GM12878 (cell line): ENCODE measurements at places on chromosomes 2 and 18.

GRCh38 chr18:34242739-34243138 lies 18.0 kb upstream of the NOL4 start:
- no peak for DNase-seq

GRCh38 chr2:185738679-185739472 lies at the start of gene FSIP2:
FSIP2 (plus strand) TSS chr2:185738804; CDS start chr2:185738895, 91 bp downstream.
- DNase-seq, result no peak

- no peak for DNase-seq
Observed at GRCh38 chr2:229196448-229196847, 74.6 kb downstream of the PID1 start.

- no peak for DNase-seq
Observed at GRCh38 chr18:3044931-3045698, 32.2 kb upstream of the LPIN2 start.

DNA sequence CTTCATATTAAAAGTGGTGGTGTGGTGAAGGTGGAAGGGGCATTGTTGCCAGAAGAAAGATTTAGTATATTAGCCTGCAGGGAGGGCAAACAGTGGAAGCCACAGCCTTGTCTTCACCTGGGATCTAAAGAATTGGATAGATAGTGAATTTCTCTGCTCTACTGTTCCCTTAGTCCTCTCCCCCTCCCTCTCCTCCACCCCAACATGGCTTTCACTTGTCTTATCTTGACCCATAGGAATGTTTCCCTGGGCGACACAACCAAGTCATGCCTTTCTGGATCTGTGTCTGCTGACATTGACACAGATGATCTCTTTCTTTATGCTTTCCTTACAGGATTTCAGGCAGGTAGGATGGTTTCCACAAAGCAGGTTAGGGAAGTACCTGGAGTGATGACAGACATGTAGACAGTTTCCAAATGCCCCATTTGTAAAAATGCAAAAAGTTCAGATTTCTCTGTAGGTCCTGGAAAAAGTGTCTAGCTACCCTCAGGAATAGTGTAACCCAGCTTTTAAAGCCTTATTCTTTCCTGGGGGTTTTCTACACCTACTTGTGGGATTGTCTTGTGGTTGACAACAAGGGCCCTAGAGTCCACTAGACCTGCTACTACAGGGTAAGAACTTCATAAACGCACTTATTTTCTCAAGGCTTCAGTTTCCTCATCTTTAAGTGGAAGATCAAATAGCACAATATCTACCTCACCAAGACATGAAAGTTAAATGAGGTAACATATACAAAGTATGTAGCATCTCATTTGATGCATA lies 184.2 kb upstream of the SP5 start:
- DNase-seq, result no peak

GRCh38 chr2:101986376-101986775 lies 5.4 kb upstream of the IL1R2 start:
- DNase-seq, result no peak

GRCh38 chr2:61165946-61166345 lies 4.0 kb downstream of the C2orf74 start:
- DNase-seq, result no peak

DNA sequence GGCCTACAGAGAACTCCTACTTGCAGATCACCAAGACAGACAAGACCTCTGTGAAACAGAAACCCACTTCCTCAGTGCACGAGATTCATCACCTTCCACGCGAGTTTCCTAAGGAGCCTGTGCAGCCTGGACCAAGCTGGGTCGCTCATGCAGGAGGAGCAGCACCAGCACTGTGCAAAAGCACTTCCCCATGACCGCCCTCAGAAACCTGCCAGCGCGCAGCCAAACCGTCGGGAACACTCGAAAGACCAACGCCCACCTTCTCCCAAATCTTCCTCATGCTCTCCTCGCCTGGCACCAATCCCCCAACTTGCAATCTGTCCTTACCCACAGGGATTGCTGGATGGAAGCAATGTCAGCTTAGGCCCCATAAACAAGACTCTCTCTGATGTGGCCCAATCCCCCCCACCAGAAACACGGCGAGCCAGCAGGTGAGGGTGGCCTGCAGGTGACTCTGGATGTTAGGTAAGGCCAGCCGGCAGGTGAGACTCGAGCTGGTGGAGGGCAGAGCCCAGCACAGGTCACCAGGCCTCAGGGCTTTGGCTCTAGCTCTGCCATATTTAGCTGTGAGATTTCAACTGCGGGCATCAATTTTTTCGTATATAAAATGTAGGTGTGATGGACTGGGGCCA lies 69.4 kb downstream of the PXDN start:
- no peak for DNase-seq

DNA sequence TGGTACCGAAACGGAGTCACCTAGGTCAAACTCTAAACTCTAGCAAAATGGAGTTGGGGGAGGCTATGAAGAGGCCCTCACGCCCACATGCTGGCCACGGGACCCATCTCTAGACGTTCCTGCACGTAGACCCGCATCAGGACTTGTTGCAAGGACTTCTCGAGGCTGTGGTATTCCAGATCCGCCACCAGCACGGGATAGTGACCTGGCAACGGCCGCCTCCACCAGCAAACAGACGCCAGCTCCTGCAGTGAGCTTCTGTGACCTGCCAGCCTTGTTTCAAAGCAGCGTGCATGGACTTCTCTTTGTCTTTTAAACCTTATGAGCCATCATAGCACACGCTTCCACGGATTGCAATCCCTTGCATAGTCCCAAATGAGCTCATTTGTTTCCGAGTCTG lies 40.3 kb upstream of the RALBP1 start:
- no peak for DNase-seq

DNA sequence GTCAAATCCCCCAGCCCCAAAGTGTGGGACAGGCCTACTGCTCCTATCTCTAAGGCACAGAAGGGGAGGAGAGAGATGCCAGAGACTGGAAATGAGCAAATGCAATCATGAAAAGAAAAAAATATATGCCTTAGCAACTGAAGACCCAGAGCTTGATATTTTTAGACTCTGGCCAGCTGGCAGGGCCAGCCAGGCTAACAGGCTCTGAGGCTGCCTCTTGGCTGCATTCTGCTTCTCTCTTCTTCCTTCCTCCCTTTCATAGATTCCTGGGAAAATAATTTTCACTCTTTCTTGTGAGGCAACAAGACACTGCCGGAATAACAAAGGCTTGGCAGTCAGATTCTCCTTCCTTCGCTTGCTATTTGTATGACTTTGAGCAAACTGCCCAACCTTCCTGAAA lies 209.1 kb downstream of the RAD51AP2 start:
- DNase-seq, result no peak

DNA sequence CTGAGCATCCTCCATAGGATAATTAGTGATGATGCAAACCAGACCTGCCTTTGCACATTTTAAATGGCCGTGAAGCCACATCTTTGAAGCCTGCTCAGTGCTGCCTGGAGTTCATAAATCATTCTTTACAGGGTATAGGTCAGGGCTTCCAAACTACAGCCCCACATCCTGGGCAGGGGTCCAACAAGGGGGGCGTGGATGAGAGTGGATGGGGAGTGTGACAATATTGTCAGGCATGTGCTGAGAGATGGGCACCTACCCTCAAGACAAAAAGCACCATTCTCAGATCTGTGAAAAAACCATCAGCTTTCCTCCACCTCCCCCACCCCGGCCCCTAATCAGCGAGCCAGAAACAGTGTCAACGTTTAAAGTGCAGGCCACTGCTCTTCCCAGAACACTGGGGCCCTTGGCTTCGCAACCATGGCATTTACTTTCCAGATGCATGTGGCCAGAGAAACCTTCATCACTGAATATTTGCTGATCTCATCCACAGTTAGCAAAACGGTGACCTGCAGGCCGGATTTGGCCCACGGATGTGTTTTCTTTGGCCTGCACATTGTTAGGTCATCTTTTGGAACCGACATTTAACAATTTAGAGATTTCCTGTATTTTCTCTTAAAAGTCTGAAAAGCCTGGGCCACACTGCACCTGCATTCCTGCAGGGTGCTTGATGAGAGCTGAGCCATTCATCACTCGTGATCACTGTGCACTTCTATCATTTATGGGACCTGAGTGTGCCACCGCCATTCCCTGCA lies 130.7 kb downstream of the ANKRD44 start:
- DNase-seq, result no peak

GRCh38 chr2:149141046-149141445 lies 102.5 kb downstream of the LYPD6B start:
- no peak for DNase-seq

- DNase-seq, result no peak
Observed at GRCh38 chr2:200306931-200307723, 634 bp downstream of the SPATS2L start.

GRCh38 chr2:227460833-227461232 lies 11.1 kb upstream of the AGFG1 start:
- DNase-seq, result no peak

DNA sequence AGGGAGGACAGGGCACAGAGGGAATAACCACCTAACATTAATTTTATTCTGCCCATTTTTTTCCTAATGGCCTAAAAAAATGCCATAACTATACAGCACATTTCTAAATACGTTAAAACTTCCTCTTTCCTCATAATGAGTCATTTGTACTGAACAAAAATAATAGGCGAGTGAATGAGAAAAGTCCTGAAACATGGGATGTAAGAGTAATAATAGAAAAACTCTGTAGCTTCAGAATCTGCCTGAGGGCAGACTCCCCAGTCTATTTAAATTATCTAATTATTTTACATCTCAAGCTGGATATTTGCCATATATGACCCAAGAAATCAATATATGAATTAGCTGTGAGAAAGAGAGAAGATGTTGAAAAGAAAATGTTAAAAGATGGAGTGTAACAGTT lies 285.1 kb downstream of the TMX3 start:
- no peak for DNase-seq

- DNase-seq, result no peak
Observed at GRCh38 chr2:100071335-100072043, 70.9 kb downstream of the AFF3 start.

GRCh38 chr2:236916181-236916580 lies 169.5 kb upstream of the COPS8 start:
- no peak for DNase-seq

- DNase-seq, result no peak
Observed at GRCh38 chr2:233048569-233049193, 11.5 kb upstream of the INPP5D start.

DNA sequence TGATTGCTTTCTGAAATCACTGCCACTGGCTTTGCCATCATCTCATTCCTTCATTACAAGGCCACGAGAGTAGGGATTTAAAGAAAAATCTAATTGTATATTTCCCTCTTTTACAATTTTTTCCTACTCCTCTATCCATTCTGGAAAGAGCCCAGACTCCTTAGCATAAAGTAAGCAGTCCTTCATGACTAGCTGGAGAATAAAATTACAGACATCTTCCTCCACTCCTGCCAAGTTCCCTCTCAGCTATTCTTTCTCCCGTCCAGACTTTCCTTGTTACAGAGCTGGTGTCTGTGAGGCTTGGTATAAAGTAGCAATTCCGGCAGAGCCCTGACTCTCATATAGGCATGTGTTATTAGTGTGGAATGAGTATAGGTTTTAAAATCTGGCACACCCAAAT lies 806.8 kb downstream of the PLCL1 start:
- DNase-seq, result no peak

DNA sequence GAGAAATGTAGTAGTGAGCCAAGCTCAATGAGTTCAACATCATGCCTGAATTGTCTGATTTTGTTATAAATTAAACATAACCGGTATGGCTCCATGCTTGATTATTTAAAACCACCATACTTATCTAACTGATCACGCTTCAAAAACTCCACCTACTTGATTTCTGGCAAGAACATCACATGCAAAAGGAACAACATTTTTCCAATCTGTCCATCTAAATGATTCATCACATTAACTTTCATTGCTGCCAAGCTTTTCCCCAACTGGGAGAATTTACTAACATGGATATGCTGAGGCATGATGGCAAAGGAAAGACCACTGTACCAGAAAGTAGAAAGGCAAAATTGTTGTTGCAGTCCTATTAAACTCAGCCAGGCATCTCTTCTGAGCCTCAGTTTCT lies 286.8 kb downstream of the TRIB2 start:
- no peak for DNase-seq
